Activated naive CD4-positive, alpha-beta T cell (primary cell): ENCODE measurements at places on chromosomes 5 and 9.

GRCh38 chr9:123251741-123252140 lies 16.6 kb downstream of the STRBP start:
- DNase-seq: no peak

DNA sequence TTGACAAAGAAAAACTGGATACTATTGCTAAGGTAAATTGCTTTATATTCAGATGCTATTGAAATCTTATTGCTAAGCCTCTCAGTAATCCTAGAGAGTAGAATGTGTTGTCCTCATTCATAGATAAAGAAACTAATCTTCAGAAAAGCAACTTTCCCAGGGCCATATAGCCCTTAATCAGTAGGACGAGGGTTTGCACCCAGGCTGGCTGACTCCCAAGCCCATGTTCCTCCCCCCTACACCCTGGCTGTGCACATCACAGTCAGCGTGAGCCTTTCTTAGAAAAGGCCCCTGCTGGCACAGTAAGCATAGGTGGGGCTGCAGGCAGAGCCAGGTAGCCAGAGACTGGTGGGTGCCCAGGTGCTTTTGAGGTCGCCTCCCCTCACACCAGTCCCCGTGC lies 15.8 kb upstream of the GLIPR2 start:
- no peak for DNase-seq

DNA sequence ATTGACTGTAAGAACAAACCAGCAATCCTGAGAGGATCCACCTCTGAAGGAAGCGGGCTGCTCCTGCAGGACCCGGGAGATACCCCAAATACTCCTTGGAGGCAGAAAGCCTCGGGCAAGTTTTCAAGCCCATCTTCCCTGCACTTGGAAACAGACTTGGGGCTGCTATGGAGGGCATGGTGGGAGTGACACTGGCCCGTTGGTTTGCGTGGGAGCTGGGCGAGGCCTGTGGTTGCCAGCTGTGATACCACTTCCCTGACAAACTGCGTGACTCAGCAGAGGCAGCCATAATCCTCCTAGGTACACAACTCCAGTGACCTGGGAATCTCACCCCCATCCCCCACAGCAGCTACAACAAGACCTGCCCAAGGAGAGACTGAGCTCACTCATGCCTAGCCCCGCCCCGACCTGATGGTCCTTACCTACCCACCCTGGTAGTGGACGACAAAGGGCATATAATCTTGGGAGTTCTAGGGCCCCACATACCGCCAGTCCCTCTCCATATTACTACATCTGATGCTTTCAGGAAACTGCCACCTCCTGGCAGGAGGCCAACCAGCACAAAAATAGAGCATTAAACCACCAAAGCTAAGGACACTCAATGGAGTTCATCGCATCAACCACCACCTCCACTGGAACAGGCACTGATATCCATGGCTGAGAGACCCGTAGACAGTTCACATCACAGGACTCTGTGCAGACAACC lies 38.1 kb upstream of the VLDLR start:
- no peak for DNase-seq

- no peak for DNase-seq
Observed at GRCh38 chr9:84659313-84659712, 10.2 kb upstream of the NTRK2 start.

- no peak for DNase-seq
Observed at GRCh38 chr5:159210210-159210661, 883 bp upstream of the RNF145 start.

GRCh38 chr5:170046241-170046640 lies 59.5 kb upstream of the FOXI1 start:
- DNase-seq: no peak

DNA sequence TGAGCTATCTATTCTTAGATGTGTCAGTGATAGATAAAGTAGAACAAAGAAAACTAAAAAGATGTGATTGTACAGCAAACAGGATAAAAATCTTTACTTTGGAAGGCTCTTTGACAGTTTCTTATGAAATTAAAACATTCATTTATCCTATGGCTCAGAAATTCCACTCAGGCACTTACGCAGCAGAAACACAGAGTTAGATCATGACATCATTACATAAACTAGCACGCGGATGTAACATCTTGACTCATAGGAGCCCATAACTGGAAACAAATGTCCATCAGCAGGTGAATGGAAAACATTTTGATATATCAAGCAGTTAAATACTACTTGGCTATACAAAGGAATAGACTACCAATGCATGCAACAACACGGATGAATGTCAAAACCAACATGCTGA lies 45.3 kb downstream of the ICE1 start:
- no peak for DNase-seq

GRCh38 chr9:68703672-68704071 lies 1.4 kb upstream of the PIP5K1B start:
- no peak for DNase-seq

GRCh38 chr5:116084287-116084691 lies 536 bp upstream of the COMMD10 start:
- DNase-seq: peak; percentile 18

GRCh38 chr5:144313147-144313726 lies 142.6 kb downstream of the KCTD16 start:
- DNase-seq: no peak

DNA sequence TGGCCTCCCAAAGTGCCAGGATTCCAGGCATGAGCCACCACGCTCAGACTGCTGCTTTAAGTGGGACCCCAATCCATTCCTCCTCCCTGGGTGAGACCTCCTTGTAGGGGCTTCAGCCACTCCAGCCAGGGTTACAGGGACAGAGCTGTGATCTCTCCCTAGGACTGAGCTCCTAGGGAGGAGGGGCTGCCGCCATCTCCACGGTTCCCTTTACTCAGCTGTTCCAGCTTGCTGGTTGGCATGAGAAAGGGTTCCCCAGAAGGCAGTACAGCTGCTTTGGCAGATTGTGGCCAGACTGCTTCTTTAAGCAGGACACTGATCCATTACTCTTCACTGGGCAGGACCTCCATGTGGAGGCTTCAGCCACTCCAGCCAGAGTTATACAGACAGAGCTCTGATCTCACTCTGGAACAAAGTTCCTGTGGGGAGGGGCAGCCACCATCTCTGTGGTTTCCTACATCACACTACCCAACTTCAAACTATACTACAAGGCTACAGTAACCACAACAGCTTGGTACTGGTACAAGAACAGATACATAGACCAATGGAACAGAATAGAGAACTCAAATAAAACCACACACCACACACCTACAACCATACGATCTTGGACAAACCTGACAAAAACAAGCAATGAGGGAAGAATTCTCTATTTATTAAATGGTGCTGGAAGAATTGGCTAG lies 7.2 kb downstream of the INSL6 start:
- no peak for DNase-seq
